SW 1271 (cell line): ENCODE measurements at places on chromosomes 2 and 18.
A peak's percentile ranks its signal among the peaks of the same experiment; 100 is the strongest.

GRCh38 chr18:23487738-23488570 lies 15.4 kb upstream of the RMC1 start:
- DNase-seq = no peak

- no peak for DNase-seq
Measured at GRCh38 chr2:171389780-171390179, 44.0 kb downstream of the METTL8 start.

GRCh38 chr2:207767461-207768167 lies 2.1 kb downstream of the FZD5 start:
- DNase-seq = peak; percentile 6

DNA sequence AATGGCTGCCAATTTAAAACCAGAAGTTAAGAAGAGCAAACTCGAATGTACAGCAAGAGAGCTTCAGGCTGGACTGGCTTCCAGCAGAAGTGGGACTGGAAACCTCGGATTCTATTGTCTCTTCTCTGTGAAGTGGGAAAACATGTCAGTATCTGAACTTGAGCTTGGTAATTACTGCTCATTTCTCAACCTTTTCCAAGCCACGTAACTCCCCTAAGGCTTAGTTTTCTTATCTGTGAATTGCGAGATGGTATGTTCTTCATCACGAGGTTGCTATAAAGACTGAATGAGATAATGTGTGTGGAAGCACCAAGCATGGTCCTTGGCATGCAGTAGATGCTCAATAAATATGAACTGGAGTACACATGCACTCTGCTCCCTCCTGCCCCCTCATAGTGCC lies 259.4 kb upstream of the SPRED2 start:
- no peak for DNase-seq

GRCh38 chr2:48165070-48165753 lies 258.9 kb upstream of the FBXO11 start:
- DNase-seq = no peak

- no peak for DNase-seq
Measured at GRCh38 chr2:33204945-33205344, 258.2 kb downstream of the LTBP1 start.

DNA sequence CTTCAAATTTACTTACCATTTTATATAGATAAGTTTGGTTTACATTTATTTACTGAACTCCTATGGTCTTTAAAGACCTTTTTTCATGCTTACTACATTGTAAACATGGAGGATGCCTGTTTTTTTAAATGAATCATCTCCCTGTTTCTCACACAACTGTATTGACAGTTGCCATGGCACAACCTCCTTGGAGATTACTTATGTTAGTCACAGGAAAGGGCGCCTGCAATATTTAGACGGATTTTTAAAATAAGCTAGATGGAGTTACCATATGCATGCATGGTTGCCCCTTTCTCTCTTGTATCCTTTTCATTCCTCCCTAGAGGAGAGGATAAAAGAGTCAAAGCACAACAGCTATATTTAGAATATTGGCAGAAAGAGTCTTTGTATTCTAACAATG lies 34.8 kb upstream of the CCDC102B start:
- no peak for DNase-seq

DNA sequence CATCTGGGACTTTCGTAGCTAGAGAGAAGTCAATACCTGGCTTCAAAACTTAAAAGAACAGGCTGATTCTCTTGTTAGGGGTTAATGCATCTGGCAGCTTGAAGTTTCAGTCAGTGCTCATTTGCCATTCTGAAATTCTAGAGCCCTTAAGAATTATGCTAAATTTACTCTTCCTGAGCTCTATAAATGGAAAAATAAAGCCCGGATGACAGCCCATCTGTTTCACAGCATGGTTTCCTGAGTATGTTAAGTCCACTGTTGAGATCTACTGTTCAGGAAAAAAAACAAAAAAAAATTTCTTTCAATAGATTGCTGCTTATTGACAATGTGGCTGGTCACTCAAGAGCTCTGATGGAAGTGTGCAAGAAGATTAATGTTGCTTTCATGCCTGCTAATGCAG lies 101.3 kb upstream of the RPE start:
- DNase-seq = no peak

DNA sequence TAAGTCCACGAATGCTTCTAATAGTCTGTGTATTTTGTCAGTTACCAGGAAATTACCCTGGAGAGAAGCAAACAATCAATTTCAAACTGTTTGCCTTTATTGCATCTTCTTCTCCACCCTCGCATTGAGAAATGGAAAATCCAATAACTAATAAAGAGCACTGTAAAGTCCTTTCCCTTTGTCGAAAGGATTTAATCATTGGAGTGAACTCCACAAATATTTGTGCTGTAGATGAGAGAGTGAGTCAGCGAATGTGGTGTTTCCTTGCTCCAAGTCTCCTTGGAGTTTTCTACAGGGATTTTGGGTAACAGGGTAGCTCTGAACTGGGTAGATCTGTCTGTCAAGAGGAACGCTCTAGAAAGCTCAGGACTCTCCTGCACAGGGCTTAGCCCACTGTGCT lies 240.2 kb downstream of the KCNS3 start:
- DNase-seq = no peak

GRCh38 chr2:109711230-109712122 lies 82.6 kb upstream of the RGPD5 start:
- DNase-seq = no peak

- no peak for DNase-seq
Measured at GRCh38 chr18:7132356-7133150, 15.0 kb upstream of the LAMA1 start.

DNA sequence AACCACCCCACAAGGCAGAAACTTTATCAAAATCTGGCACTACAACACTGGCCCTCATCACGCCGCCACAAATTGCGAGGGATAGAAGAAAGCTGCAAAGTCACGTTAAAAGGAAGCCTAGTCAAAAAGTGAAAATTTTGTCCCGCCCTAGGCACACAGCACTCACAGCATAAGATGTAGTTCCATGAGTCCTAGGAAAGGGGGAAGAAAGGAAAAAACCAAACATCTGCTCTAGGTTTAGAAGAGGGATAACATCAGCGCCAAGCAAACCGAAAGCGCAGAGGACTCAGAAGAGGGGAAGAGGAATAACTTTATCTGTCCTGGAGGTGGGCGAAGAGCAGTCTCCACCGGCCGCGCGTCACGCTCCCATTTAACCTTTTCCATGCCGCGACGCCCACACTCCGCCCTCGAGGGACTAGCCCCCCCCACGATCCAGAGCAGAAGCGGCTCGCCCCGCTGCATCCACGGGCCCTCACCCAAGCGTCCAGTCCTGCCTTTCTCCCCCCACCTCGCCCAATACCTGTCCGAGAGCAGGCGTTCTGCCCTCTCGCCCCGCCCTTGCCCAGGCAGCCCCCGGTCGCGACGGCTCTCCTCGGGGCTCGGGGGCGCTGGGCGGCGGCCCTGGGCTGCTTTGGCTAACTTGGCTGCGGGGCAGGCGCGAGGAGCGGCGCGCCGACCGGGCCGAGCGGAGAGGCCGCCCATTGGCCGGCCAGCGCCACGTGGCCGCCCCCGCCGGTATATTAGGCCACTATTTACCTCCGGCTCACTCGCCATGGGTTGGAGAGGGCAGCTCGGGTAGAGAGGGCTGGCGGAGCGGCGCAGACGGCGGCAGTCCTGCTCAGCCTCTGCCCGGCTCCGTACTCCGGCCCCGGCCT lies at the start of gene HOXD1:
TSS of gene HOXD1 (plus strand) at position 770 of the 875 bp plus-strand sequence. CDS start 134 bp downstream, outside the sequence.
- DNase-seq = peak; percentile 30

- DNase-seq = peak; percentile 14
Measured at GRCh38 chr2:101113441-101114267, 37.5 kb downstream of the TBC1D8 start.

DNA sequence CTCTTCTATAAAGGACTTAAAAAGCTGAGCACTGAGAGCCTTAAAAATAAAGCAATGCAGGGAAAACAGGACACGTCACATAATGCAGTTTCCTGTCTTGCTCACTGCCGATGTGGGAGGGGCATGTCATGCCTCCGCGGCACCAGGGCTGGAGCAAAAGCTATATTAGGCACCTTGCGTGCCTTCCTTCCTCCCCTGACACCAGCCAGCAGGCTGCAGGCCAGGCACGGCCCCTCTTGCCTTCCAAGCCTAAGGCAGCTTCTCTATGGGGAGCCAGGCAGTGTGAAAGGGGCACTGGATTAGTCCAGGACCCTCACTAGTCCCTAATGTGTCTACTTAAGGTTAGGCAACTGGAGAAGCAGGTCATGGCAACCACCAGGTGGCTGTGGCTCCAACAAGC lies 26.3 kb downstream of the MRPL35 start:
- no peak for DNase-seq

- no peak for DNase-seq
Measured at GRCh38 chr2:104897515-104898184, 43.7 kb downstream of the POU3F3 start.

DNA sequence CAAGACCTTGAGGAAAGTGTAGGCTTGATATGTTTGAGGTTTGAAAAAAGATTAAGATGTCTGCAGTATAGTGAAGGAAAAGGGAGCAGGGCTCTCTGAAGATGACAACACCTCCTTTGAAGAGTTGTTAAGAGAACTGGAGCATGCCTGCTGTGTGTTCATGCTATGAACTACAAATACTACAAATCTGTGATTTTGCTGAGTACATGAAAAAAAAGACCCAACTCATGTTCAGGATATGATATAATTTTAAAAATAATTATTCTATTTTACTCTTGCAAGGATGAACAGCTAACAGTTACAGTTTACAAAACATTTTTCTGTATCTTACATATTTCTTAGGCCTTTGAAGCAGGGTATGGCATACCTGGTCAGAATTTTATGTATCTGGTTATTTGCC lies 305.4 kb upstream of the CWC22 start:
- no peak for DNase-seq

DNA sequence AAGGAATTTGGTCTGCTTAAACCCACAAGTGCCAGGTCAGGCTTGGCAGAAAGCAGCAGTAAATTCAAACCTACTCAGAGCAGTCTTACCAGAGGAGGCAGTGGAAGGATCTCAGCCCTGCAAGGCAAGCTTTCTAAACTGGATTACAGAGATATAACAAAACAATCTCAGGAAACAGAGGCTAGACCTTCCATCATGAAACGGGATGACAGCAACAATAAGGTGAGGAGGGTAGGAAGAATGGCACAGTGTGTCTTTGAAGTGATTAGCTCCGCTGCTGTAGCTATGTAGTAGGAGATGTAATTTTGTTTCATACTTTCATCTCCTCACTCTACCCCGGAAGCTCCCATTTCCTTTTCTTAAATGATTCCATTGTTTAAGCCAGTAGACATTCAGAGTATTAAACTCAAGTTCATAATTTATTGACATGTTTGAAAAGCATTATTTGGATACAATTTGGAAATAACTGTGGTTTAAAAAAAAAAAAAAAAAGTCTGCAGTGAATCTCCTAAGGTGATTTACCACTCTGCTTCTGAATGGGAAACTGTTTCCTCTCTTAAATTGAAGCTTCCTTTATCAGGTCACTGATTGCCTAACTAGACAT lies 29.4 kb upstream of the DYSF start:
- no peak for DNase-seq

DNA sequence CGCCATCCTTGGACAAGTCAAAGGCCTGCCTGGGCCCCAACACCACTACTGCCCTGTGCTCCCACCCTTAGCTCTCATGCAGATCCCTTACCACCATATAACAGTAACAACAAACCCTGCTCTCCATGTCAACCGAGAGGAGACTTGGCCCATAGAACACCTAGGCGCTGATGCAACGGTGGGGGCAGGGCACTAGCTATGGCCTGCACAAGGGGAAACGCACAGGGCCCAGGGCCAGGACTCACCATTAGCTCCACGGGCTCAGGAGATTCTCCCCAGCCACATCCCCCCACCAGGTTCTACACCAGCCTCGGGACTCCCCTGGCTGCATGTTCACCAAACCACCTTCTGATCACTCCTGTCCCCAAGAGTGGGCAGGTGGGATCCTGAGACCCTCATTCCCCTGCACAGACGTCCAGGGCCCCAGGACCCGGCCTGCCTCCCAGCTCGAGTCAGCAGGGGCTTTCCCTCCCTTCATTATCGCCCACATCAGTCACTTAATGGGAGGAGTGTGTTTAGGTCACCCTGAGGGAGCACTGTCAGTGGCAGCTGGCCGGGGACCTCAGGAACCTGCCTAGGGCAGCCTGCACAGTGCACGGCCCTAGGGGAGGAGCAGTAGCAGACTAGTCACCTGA lies 29.3 kb downstream of the ANKMY1 start:
- no peak for DNase-seq

DNA sequence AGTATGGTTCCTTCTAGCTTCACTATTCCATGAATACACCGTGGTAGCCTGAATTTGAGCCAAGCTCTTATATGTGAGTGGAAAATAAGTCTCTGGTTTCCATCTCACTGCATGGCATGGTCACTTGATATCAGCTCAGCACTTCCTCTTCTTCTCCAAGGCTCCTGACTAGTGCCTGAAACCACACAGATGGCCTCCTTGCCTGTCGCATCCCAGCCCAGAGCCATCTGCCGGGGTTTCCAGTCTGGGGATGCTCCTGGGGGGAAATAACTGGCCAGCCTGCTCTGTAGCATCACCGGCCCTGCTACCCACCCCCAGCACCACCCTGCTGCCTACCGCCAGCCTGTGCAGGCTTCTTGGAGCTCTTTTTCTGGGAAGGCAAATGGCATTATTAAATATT lies 7.7 kb upstream of the MARCHF4 start:
- no peak for DNase-seq

DNA sequence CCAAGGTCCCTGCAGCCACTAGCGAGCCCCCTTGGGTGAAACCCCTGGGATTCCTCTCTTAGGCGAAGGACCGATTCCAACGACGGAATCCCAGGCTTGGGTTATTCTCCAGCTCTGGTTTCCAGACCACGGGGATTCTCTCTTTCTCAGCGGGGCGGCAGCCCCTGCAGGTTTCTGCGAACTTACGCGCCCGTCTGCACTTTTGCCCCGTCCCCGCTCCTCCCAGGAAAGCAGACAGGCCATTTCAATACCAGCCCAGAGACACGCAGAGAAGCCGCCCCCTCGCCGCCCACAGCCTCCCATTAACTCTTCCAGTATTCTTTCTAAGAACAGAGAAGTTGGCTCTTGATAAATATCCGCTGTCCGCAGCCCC lies 1.2 kb downstream of the CBLN2 start:
- DNase-seq = no peak

- no peak for DNase-seq
Measured at GRCh38 chr18:44601447-44601846, 79.2 kb upstream of the SETBP1 start.

GRCh38 chr2:203928849-203929248 lies 7.7 kb upstream of the ICOS start:
- no peak for DNase-seq

GRCh38 chr2:83990636-83991035 lies 468.4 kb downstream of the SUCLG1 start:
- DNase-seq = no peak

DNA sequence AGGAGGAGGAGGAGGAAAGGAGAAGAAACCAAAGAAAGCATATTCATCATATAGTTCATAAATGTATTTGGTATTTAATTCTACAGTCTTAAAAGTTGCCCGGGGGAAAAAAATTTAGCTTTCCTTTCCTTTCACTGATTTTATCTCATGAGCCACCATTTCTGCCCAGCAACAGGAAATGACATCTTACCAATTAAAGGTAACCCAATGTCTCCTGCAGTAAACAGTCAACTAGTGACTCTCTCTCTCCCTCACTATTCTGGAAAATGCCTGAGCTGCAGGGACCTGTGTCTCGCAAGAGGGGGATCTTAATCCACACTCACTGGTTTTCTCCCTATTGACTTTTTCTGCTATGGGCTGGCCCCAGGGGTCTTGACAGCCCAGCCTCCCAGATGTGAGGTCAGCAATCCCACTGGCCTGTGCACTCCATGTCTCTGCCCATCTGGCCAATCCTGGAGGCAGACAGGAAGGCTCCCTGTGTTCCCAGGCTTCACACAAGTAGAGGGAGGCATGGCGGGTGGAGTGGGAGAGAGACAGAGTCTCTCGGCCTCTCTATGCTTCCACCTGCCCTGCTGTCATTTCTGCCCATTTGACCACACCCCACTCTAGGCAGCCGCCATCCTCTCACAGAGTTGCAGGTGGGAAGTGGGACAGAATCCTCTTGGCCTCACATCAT lies 85.4 kb upstream of the CABLES1 start:
- no peak for DNase-seq
